ENCODE measurements at places on chromosomes 7 and 10.
A peak's percentile ranks its signal among the peaks of the same experiment; 100 is the strongest.

- peak; percentile 88 for DNase-seq
Observed at GRCh38 chr7:150451097-150451793, 815 bp downstream of the GIMAP8 start.

- no peak for DNase-seq
Observed at GRCh38 chr10:117860823-117861222, 185.9 kb downstream of the RAB11FIP2 start.

DNA sequence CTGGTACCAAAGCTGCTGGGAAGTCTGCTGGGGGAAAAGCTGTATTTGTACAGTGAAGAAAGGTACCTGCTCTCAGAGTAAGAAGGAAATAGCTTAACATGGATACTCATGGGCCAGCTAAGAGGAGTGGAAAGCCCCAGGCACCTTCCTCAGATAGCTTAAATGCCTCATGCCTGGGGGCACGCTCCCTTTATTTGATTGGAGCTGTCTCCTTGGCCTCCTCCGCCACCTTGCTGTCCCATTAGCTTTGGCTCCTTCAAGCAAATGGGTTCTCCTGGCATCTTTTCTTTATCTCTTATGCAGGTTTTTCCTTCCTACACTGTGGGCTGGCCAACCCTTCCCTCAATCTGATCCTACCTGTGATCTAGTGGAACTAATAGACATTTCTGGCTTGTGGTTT lies 318.5 kb downstream of the SH2D4B start:
- DNase-seq: no peak

GRCh38 chr7:20170633-20171032 lies 46.6 kb downstream of the MACC1 start:
- no peak for DNase-seq

DNA sequence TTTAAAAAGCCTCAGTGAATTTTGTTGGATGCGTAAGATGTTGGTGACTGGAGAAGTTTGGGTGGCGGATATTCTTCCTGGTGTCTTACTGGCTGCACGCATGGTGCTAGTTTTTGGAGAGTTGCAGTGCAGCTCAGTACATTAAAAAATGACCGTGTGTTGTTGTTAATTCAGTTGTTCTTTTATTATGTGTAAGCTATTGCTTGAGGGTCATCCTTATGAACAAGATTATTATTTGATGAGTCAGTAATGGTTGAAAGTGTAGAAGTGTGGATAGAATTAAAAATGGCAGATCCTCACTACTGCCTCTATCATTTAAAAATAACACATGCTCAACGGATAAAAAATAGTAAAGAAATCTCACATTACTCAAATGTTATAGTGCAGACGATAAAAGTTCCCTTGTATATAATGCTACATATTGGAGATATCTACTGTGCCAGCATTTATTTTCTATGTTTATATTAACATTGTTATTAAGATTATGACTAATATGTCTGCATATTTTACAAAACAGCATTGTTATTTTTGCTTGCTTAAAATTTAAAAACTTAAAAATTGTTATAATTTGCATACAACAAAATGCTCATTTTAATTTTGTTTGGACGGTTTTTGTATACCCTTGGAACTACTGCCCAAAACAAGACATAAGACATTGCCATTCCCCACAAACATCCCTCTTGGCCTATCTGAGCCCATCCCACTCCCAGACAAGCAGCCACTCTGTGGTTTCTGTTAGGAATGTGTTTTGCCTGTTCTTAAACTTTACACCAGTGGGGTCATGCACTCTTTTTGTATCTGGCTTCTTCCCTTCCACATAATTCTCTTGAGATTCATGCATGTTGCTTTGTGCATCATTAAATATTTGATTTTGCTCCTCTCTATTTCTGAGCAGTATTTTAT lies 142.0 kb downstream of the DOCK1 start:
- no peak for DNase-seq

DNA sequence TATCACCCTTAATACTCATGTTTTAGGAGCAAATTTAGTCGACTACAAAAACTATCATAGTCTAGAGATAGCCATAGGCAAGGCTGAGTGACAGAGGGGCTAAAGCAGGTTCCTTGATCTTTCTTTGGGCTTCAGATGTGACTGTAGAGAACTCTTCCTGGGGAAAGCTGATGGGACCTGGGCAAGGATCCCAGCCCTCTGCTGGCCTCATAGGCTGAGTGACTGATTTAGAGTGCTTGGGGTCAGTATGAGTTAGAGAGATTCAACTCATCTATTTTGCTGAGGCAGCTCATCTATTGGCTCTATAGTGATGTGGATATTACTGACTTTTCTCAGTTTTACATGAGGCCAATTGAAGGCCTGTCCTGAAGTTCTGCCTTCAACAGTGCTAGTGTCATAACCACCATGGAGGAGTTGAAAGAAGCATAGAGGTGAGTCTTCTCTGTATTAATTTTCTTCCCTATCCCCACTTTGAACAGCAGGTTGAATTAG lies 81.6 kb downstream of the SAMD9 start:
- DNase-seq: no peak

All from Right ventricle myocardium inferior (tissue), 1 donor.